Stimulated activated CD8-positive, alpha-beta memory T cell treated with anti-CD3 and anti-CD28 coated beads, Interleukin-7, amount 100 ng/mL, for 48 hours (primary cell): ENCODE measurements at places on chromosomes 5 and 9.
A peak's percentile ranks its signal among the peaks of the same experiment; 100 is the strongest.

- no peak for DNase-seq
Measured at GRCh38 chr5:27124590-27124989, 86.2 kb upstream of the CDH9 start.

- DNase-seq = no peak
Measured at GRCh38 chr5:5352675-5353074, 69.8 kb upstream of the ICE1 start.

DNA sequence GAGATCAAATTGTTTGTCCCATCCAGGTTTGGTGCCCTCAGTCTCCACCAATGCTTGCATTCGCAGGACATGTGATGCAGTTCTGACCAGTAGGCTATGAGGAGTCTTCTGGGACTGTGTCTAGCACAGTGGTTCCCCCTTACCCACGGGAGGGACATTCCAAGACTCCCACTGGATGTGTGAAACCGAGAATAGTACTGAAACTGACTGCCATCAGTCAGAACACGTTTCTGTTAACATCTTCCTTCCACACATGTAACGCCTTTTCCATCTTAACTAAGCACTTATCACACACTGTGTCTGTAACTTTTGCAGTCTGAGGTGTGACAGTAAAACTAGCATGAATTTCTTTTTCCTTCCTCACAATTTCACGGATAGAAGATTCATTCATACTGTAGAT is 74.7 kb downstream of the PTTG1 start:
- DNase-seq = no peak

GRCh38 chr5:172762214-172763119 is 8.5 kb downstream of the DUSP1 start:
- no peak for DNase-seq

DNA sequence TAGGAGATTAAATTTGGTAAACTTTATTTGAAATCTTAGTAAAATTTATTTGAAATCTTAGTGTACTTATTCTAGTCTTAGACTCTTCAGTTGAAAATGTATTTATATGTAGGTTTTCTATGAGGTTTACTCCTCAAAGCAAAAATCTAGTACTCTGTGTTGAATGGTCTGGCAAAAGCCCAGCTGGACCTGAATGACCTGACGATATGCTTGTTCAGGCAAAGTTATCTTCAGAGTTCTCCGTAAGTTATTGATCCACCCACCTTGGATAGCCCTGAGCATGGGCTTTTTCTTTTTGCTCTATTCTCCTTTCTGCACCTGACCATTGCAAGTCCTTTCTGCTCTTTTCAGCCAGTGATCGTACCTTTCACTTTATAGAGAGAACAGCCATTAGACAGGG is 158.4 kb downstream of the MAN2A1 start:
- DNase-seq = no peak

DNA sequence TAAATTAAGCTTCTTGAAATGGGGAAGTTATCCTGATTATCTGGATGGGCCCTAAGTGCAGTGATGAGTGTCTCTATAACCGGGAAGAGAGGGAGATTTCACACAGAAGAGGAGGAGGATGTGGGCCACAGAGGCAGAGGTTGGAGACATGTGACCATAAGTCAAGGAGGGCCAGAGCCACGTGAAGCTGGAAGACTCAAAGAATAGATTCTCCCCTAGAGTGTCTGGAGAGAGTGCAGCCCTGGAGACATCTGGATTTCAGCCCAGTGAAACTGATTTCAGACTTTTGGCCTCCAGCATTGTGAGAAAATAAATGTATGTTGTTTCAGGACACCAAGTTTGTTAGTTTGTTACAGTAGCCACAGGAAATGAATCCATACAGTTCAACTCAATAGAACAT is 442.9 kb downstream of the NTRK2 start:
- DNase-seq = no peak

DNA sequence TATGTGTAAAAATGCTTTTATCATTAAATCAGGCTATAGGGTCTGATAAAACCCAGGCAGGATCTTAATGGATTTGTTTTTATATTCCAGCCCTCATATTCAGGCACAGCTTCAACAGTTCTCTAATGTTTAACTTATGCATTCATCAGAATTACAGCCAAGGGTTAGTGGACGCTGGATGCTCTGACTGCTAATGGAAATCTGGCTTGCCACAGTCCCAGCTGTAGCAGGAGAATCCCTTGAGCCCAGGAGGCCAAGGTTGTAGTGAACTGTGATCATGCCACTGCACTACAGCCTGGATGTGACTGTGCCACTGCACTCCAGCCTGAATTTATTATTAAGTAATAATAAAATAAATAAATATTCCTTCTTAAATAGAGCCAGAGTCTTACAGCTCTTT is 98.0 kb downstream of the SLC25A46 start:
- no peak for DNase-seq

- no peak for DNase-seq
Measured at GRCh38 chr9:133821601-133822429, 83.7 kb upstream of the SARDH start.

- no peak for DNase-seq
Measured at GRCh38 chr9:136057236-136058081, 37.6 kb downstream of the NACC2 start.

- no peak for DNase-seq
Measured at GRCh38 chr9:22035591-22036011, 26.5 kb upstream of the CDKN2B start.

- peak; percentile 34 for DNase-seq
Measured at GRCh38 chr5:43315263-43315662, 2.1 kb upstream of the HMGCS1 start.

DNA sequence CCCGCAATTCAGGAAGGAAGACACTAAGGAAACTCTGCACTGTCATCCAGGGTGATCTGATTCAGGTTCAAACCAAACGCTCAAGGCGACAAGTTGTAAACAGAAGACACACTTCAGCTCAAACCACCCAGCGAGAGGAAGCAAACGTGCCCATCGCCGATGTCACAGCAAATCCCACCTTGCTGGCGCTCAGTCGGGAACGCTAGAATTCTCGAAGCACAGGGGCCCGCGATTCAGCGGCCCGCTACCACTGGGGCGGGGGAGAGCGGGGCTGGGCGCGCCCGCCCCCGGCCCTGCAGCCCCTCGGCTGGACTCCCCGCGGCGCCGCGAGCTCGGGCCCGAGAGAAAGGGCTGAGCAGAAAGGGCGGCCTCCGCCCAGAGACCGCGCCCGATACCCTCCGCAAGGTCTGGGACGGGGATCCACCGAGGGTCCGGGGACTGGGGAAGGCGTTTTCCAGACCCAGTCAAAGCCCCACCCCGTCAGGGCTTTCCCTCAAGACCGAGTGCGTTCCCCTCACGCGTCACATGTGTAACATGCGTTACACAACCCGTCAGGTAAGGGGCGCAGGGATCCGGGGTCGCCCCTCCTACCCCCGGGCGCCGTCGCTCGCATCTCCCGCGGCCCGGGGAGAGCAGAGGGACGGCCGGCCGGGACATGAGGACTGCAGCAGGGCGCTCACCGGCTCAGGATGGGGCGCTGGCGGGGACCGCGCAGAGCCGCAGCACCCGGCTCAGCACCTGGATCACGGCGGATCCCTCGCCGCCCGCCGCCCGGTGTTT is 469 bp downstream of the AGTPBP1 start:
- no peak for DNase-seq

GRCh38 chr9:127096208-127096607 is 26.2 kb downstream of the ANGPTL2 start:
- DNase-seq = no peak

- DNase-seq = peak; percentile 14
Measured at GRCh38 chr9:132207839-132208615, 46.2 kb downstream of the NTNG2 start.

GRCh38 chr5:116739571-116739970 is 164.9 kb upstream of the SEMA6A start:
- DNase-seq = no peak

DNA sequence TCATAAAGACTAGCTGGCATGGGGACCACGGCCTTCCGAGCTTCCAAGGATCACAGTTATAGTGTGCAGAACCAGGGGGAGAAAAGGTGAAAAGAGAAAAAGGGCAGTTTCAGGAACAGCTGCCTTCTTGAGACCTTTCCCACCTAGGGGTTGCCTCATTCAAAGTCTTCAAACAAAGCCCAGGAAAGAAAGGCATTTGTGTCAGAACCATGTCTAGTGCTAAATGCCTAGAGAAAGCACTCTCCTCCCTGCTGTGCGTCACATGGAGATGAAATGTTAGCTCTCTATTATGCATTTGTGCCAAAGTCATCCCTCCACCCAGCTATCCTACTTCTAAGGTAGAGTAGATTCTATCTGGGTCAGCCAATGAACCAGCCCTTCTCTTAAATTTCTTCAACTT is 1037.3 kb upstream of the WWC1 start:
- DNase-seq = no peak

- no peak for DNase-seq
Measured at GRCh38 chr5:674630-675011, 18.5 kb downstream of the TPPP start.

GRCh38 chr5:32935283-32935682 is 224.2 kb downstream of the NPR3 start:
- DNase-seq = no peak

GRCh38 chr5:96838201-96839070 is 30.7 kb upstream of the ERAP1 start:
- DNase-seq = no peak

DNA sequence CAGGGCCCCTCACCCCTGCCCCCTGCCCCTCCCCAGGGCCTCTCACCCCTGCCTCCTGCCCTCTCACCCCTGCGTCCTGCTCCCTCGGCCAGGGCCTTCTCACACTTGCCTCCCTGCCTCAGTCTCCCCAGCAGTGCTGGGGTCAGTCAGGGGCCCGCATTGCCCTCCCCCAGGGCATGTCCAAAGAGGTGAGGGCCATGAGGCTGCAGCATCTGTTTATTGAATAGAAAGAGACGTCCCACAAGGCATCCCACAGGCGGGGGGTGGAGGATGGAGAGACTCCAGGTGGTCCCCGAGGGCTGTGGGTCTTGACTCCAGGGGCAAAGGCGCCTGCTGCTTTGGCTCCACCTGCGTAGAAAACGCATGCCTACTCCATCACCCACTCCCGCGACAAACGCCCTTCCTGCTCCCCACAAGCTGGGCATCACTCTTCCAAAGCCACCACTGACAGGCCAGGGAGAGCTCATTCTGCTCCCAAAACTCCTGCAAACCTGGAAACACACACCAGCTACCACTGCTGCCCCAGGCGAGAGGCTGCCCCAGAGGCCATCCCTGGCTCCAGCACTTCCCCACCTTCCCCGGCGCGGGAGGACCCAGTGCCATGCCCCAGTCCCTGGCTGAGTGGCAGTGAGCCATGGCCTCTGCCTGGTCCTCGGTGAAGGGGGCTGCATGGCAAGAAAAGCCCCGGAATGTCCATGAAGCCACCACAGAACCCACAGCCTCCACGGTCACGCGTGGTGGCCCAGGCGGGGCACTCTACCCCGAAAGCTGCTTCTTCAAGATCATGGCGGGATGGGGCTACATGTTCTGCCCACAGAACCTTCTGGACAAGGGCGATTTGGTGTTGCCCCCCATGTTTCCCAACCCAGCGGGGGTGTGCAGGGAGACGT is 1.6 kb upstream of the LCN8 start:
- no peak for DNase-seq

DNA sequence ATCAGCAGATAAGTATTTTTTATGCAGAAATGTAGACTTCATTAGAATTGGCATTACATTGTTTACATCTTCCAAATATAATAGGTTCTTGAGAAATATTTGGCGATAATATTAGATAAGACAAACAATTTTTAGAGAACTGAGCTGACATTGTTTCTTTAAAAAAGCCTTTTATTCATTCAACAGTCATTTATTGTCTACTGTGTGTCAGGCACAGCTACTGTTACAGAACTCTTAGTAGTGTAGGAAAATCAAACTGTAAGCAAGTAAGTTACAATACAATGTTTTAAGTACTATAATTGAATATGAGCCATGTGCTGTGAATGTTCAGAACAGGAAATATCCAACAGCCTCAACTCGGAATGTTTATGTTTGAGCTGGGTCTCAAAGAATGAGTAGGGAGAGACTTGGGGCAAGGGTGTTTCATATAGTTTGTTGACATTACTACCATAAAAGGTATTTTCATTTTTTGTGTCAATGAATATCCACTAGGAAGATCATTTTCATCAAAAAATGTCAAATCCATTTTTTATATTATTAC is 114.0 kb downstream of the CDC42SE2 start:
- DNase-seq = no peak

GRCh38 chr9:38091310-38092199 is 22.5 kb upstream of the SHB start:
- no peak for DNase-seq

- no peak for DNase-seq
Measured at GRCh38 chr5:107373549-107374263, 297.0 kb downstream of the EFNA5 start.

- DNase-seq = no peak
Measured at GRCh38 chr9:89547000-89547399, 49.1 kb upstream of the SEMA4D start.

DNA sequence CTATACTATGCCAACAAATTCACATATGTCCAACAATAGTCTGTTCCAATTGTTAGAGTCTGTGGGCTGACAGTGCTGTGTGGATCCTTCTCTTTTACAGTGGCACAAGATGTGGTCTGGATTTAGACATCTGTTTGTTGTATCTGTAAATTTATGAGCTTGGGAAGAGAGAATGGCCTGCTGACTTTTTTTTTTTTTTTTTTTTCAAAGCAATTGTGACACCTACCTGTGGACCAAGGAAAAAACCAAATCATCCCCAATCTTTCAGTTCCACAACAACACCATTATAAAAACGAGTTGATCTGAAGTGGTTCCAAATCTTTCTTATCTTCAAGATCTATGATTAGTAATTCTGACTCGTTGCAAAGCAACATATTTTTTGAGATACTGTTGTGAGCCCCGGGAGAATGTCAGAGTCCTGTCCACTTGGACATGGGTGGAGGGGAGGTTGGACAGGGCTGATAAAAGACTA is 4.9 kb downstream of the IRX2 start:
- DNase-seq = no peak

DNA sequence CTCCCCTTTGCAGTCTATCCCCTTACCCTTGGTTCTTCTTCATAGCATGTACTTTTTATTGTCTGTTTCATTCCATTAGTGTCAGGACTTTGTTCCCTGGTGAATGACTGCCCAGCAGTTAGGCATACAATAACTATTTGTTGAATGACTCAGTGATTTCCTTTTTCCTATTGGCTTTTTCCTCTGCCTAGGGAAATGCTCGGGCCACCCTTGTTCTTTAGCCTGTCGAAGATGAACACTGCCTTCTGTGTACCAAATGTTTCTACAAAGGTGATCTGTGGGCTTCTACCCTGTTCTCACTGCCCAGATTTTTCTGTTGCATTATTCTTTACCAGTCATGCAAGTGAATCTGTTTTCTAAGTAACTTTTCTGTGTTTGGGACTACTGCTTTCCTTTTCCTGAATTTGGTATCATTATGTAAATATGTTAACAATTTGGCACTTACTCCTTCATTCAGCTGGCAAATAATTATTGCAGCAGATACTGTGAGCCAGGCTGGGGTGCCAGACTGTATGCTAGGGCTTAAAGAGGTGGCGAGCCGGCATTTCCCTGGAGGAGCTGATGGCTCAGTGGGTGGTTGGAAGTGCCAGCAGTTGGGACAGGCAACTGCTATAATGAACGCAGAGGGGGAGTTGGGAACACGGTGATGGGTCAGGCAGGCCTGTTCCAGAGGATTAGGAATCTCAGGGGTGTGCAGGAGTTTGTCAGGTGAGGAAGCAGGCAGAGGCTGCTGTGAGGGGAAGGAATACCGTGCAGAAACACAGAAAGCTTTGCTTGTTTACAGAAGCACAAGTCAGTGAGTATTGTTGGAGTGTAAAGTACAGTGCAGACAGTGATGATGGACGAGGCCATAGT is 30.6 kb downstream of the KDM4C start:
- DNase-seq = no peak

GRCh38 chr5:143796125-143796524 is 15.8 kb upstream of the HMHB1 start:
- DNase-seq = no peak
